Activated naive CD4-positive, alpha-beta T cell (primary cell): ENCODE measurements at places on chromosomes 13 and 19.

DNA sequence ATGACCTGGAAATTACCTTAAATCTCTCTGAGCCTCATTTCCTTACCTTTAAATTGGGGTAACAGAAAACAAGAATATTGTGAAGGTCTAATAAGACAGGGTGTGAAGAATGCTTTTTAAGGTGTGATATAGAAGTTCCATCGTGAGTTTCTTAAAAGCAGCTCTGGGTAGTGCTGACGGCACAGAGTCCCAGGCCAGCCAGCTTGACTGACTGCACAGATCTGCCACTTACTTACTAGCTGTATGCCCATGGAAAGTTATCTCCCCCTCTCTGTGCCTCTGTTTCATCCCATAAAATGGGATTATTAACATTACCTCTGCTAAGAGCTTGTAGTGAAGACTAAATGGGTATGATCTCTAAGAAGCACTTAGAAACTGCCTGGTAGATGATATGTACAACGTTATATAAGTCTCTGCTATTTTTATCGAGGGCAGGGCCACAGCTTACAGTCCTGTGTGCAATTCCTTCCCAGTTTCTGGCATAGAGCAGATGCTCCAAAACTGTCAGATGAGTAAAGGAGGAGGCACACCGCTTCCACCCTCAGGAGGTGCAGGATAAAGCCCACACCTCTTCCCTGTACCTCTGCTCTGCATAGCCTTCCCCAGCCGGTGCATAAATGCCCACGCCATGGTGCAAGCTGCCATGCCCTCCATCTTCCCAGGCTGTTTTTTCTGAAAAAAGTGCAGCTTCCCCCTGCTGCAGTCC is 99.6 kb downstream of the MBNL2 start:
- no peak for DNase-seq

- no peak for DNase-seq
Measured at GRCh38 chr13:110351636-110352420, 44.7 kb downstream of the COL4A2 start.

- DNase-seq = no peak
Measured at GRCh38 chr13:37870895-37871550, 1.5 kb upstream of the TRPC4 start.

DNA sequence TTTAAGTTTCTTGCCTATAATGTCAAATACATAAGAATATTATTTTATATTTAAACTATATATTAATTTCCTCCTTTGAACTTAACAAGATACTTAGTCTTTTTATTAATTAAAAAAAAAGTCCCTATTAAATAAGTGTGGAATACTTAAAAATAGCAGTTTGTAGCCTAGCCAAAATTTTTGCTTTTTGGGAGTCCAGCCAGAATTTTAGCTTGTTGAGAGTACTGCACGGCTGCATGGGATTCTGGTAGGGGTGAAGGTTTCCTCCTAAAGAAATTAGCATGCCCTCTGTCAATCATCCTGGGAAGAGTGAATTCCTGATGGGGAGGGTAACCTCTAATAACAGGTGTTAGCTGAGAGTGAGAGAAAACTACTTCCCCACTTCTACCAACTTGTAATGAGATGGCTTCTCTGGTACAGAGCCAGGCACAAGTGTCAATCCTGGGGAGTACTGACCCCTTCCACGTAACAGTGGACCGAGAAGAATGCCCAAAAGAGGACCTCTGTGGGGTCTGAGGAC is 195.7 kb downstream of the SPRY2 start:
- DNase-seq = no peak

GRCh38 chr19:6465006-6465405 is 935 bp downstream of the CRB3 start:
- DNase-seq = no peak

- no peak for DNase-seq
Measured at GRCh38 chr19:54660964-54661363, 1.8 kb upstream of the LILRB4 start.

DNA sequence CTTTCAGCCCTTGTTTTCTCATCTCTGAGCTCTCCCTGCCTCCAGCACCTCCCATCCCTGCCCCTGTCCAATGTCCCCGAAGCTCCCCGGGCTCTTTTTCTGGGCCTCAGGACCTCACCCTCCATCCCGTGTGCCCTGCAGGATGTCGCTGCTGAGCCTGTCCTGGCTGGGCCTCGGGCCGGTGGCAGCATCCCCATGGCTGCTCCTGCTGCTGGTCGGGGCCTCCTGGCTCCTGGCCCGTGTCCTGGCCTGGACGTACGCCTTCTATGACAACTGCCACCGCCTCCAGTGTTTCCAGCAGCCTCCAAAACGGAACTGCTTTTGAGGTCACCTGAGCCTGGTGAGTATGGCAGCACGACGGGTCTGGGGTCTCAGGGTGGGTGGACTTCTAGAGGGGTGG is 51.1 kb upstream of the CYP4F8 start:
- no peak for DNase-seq

DNA sequence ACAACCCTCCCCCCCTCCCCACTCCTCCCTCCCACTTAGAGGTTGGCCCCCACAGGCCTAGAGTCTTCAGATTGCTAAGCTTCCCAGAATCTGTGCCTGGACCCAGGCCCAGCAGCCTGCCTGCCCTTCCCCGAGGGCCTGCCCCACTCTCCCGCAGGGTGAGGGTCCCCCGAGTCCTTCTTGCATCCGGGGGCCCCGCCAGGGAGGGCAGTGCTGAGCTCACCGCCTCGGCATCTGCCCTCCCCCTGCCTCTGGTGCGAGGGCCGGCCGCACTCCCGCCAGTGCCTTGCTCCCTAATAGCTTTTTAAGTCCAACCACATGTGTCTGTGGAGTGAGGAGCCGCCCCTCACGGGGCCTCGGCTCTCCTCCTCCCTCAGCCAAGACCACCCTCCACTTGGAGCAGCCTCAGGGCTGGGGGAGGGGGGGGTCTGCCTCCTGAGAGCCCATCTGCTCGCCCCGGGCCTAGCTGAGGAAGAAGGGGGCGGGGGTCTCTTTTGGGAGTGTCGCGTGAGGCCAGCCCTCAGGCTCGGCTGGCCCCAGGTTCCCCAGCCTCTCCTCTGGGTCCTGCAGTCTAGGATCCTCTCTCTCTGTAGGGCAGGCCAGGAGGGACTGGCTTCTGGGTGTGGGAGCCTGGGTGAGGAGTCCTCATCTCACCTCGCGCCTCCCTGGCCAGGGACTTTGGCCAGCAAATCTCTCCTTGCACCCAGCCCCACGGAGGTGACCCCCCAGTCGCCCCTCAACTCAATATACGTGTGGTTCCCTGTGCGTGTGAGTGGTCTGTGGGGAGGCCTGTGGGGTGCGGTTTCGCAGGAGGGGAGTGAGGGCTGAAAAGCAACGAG is 47.2 kb downstream of the LYL1 start:
- DNase-seq = no peak

- DNase-seq = no peak
Measured at GRCh38 chr13:33004511-33004910, 11.7 kb upstream of the KL start.

DNA sequence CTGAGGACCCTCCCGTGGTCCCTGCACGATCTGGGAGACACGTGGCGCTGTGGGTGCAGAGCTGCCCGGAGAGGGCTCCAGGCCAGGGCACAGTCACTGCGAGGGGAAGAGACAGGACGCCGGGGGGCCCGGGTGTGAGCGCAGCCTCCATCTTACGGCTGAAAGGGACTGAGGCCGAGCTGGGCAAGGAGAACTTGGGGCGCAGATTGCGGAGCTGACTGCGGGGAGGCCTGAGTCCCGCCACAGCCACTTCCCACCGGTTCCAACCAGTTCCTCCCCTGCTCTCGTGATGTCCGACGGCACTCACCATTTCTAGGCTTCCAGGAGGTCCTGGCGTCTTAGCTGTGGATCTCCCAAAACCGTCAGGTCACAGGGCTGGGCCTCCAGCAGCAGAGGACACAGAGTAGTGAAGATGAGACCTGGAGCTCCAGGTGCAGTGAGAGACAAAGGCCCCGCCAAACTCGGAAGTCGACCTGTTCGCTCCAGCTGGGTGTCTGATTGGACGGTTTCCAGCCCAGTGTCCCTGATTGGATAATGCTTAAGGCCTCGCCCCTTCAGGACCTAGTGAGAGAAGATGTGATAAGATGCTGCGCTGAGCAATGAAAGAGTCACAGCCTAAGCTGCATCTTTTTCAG is 4.8 kb upstream of the ZNF253 start:
- DNase-seq = peak; percentile 44

DNA sequence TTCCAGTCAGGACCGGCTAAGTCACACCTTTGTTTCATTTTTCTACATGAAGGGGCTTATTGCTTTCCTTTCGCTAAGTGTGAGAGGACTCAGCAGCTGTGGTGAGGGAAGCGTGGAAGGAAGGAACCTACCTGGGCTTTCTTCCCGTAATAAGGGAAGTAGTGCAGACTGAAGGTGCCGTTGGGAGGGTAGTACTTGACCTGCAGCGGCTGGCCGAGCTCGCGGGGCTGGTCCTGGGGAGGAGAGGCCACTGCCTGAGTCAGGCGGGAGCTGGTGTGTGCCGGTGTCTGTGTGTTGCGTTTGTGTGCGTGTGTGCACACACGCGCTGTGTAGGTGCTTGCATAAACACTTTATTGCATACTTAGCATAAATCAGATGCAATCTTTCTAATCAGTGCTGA is 7.7 kb downstream of the ATP4B start:
- DNase-seq = no peak

DNA sequence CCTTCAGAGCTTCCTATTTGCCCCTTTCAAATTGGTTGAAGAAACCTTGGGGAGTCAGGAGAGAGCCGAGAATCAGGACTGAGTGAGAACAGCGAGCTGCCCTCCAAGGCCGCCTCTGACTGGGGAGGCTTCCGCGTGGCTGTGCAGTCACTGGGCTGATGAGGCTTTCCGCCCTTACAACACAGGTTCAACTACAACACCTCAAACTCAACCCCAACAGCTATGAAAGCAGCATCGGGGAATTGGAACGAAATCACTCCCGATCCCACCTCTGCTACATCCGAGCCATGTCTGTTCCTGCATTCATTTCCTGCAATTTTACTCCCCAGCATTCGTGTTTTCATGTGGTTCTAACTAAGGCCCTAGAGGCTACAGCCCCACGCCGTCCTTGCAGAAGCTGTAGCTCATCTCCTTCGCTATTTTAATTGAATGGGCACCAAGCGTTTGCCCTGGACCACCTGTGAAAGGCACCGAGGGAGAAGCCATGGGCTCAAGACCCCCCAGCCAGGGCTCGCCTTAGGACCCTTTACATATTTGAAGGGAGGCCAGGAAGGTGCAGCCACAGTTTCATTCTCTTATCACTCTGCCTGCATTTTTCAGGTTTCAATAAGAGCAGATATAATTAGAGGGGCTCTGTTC is 12.3 kb upstream of the RASA3 start:
- no peak for DNase-seq

- DNase-seq = no peak
Measured at GRCh38 chr13:34867590-34867989, 74.5 kb upstream of the NBEA start.

DNA sequence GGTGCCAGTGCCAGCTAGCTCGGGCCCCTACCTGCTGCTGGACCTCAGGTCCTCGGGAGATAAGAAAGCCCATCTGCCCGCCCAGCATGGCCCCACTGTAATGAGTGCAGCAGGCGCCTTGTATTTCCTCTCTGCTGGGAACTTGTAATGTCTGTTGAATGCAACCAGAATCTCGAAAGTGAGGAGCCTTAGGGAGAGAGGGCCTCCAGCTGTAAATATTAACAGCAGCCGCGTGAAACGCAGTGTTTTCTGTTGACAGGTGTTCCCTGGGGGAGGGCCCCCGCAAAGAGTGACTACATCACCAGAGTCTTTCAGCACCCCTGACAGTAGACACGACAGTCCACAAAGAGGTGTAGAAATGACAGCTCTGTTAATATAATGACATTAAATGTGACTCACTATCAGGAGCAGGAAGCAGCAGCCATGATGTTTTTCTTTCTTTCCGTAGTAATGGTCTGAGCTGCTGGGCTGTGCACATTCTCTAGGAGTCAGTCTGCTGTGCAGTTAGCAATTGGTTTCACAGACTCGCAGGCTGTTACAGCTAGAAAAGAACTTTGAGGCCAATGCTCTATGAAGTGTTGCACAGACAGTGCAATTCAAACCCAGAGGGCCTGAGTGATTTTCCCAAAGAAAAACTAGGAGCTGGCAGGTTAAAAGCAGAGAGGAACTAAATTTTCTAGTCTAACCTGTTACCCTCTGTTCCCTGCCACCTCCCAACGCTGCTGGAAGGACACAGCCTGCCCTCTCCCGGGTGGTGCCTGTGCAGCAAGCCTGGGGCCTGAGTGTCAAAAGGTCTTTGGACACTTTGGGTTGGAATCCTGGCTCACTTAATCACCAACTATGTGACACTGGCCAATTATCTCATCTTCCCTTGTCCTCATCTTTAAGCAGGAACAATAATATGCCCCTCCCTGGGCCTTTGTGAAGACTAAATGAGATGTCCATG is 58.6 kb upstream of the WASF3 start:
- no peak for DNase-seq

GRCh38 chr19:54160182-54160811 is 776 bp upstream of the LENG1 start:
- no peak for DNase-seq

DNA sequence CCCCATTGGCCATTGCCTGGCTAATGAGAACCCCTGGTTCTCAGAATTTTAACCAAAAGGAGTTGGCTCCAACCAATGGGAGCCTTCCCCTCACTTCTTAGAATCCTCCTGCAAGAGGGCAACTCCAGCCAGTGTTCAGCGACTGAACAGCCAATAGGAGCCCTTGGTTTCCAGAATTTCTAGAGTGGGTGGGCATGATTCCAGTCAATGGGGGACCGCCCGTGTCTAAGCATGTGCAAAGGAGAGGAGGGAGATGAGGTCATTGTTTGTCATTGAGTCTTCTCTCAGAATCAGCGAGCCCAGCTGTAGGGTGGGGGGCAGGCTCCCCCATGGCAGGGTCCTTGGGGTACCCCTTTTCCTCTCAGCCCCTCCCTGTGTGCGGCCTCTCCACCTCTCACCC is 9.5 kb upstream of the SWSAP1 start:
- DNase-seq = no peak

- DNase-seq = no peak
Measured at GRCh38 chr13:23392313-23392712, 41.2 kb downstream of the SACS start.

DNA sequence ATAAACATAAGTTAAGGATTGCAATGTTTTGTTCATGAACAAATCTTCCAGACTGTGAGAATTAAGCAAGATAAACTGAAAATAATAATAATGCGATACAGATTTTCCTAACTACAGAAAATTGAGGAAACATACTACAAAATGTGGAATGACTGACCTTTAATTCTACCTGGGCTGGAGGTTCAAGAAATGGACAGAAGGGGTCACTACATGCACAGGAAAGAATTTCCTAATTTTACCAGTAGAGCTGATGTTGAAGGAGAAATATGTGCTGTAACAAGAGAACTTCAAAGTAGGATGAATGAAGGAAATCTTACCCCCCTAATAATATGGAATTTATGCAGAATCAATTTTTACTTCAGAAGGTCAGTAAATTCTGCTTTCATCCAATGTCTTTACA is 62.3 kb downstream of the ZNF627 start:
- DNase-seq = no peak
